ENCODE measurements at places on chromosomes 3 and 15. TPM values are rescaled to one million over a fixed set of nuclear protein-coding genes. Genes with fewer than 3 reads are reported as not detected.

DNA sequence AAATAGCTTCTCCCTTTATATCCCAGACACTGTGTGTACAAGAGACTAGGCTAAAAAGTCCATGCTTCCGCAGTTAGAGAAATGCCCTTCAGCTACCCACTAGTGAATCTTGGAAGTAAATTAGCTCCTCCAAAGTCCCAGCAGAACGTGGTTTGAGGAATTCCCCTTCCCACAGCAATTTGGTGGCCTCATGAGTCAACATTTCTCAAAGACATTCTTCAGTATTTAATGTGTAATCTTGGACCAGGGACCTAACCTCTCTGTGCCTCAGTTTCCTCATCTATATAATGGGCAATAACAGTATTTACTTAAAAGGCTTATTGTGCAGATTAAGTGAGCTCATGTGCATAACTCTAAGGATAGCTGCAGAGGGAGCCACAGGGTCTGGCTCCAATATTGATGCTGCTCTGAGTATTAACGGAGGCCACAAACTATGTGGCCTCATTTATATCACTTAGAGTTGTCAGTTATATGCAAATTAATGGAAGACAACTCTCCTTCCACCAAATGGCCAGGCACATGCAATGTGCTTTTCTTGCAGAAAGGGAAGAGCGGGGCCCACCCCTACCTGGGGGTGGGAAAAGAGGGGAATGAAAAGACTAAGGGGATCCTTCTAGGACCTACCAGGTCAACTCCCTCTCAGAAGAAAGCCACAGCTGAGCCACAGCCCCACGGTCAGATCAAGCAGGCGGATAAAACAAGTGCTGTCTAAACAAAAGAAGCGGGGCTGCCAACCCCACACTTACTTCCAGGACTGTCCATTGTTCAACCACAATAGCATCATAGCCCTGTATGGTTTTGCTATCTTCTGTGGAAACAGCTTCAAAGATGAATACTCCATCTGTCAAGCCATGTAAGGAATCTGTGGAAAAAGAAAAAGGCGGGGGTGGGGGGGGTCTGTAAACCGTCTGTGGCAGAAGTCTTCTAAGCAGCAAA lies 92.4 kb downstream of the OXNAD1 start:
- H3K36me3 ChIP-seq, result no peaks in the 10 kb centered on the region
- H3K4me1 ChIP-seq, result no peaks in the 10 kb centered on the region
- H3K4me3 ChIP-seq, result no peak overlapping the region
- DNase-seq, result no peak
- H3K27ac ChIP-seq, result no peak overlapping the region
- no peaks in the 10 kb centered on the region for H3K27me3 ChIP-seq

GRCh38 chr3:61928776-61929314 lies 367.5 kb downstream of the PTPRG start:
- H3K4me1 ChIP-seq, result no peaks in the 10 kb centered on the region
- no peaks in the 10 kb centered on the region for H3K27me3 ChIP-seq
- no peak for DNase-seq
- H3K4me3 ChIP-seq, result no peak overlapping the region
- H3K27ac ChIP-seq, result no peak overlapping the region

DNA sequence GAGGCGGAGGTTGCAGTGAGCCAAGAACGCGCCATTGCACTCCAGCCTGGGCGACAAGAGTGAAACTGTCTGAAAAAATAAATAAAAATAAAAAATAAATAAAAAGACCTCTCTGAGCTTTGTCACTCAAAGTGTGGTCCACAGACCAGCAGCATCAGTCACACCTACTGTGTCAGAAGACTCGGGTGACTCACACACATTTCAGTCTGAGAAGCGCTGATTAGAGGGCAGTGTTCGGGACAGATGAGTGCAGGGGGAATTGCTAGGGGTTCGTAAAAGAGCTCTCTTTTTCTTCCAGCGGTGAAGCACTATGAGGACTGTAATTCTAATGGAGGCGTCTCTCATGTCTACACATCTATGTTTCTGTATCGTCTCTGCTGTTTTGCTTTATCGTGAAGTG lies 5.7 kb downstream of the PODXL2 start:
- H3K4me1 ChIP-seq, result peaks cover 23% of the 10 kb centered on the region
- H3K36me3 ChIP-seq, result no peaks in the 10 kb centered on the region
- DNase-seq, result no peak
- no peaks in the 10 kb centered on the region for H3K27me3 ChIP-seq
- H3K27ac ChIP-seq, result no peak overlapping the region

GRCh38 chr3:64627471-64628321 lies 60.1 kb downstream of the ADAMTS9 start:
- peak; percentile 83 for DNase-seq
- H3K36me3 ChIP-seq, result no peaks in the 10 kb centered on the region
- H3K4me3 ChIP-seq, result no peak overlapping the region
- no peak overlapping the region for H3K27ac ChIP-seq
- peaks cover 12% of the 10 kb centered on the region for H3K4me1 ChIP-seq

DNA sequence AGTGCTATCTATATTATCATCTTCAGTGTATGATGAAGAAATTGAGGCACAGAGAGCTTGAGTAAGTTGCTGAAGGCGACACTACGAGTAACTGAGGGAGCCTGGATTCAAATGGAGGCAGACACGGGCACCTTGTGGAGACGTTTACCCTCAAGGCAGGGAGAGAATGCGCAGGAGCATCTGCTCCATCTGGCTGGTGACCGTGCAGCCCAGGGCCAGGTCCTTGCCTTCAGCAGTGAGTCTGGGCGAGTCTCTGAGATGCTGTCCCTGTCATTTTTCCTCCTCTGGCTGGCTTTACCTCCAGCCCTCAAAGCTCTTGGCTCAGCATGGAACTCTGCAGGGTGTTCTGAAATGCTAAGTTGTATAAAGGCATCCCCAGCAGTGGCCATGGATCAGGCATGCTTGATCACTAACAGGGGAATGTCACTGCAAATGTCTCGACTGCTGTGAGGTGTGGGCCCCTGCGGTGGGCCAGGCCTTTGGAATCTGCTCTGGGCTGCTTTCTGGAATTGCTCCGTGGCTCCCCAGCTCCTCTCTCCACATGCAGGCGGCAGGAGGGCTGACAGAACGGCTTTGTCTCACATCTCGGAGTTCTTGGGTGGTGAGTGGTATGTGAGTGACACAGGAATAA lies 19.7 kb downstream of the SPSB4 start:
- no peak for DNase-seq
- no peaks in the 10 kb centered on the region for H3K4me1 ChIP-seq
- H3K36me3 ChIP-seq, result no peaks in the 10 kb centered on the region
- no peaks in the 10 kb centered on the region for H3K27me3 ChIP-seq
- no peak overlapping the region for H3K27ac ChIP-seq
- H3K4me3 ChIP-seq, result no peak overlapping the region

GRCh38 chr3:5115506-5116162 lies 6.5 kb upstream of the ARL8B start:
- DNase-seq, result no peak
- no peak overlapping the region for H3K4me3 ChIP-seq
- no peaks in the 10 kb centered on the region for H3K36me3 ChIP-seq
- H3K27me3 ChIP-seq, result no peaks in the 10 kb centered on the region

DNA sequence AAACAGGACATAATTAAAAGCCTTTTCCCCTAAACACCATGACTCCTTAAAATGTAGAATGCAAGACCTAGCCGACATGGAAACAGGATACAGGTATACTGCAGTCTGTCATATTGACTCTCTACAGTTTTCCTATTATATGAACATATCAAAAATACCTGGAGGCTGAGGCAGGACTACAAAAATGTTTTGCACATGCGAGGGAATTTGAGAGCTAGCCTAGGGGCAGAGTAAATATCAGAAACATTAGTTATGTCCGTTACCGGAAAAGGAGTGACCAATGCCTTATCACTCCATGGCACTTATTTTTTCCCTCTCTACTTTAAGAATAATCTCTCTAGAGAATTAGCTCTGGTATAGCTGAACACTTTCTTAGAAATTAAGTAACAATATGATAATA lies 732.3 kb downstream of the TUSC7 start:
- no peak overlapping the region for H3K4me3 ChIP-seq
- no peak for DNase-seq
- no peak overlapping the region for H3K27ac ChIP-seq
- no peaks in the 10 kb centered on the region for H3K36me3 ChIP-seq

SKOR1 gene
- total RNA-seq, result 0.13 TPM
